CD8-positive, alpha-beta memory T cell (primary cell): ENCODE measurements at places on chromosomes 13 and 19. TPM values are rescaled to one million over a fixed set of nuclear protein-coding genes. Genes with fewer than 3 reads are reported as not detected.

Gene CEACAM16
- total RNA-seq = not detected

Gene ZNF135
- total RNA-seq = 1.4 TPM

DNA sequence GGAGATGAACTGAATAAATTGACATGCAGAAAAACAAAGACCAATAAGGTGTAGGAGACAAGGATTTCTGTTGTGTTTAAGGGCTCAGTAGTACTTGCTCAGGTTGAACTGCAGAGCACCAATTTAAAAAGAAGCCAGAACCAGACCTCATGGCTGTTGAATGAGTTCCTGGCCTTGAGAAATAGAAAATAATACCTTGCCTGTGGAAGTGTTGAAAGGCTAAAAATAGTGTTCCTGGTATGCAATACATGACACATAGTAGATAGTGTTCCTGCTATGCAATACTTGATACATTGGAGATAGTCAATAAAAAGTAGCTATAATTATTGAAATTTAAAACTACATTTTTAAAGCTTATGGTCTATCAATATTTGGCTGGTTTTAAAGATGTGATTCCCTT lies 595.8 kb downstream of the PCDH9 start:
- no peak for DNase-seq

DNA sequence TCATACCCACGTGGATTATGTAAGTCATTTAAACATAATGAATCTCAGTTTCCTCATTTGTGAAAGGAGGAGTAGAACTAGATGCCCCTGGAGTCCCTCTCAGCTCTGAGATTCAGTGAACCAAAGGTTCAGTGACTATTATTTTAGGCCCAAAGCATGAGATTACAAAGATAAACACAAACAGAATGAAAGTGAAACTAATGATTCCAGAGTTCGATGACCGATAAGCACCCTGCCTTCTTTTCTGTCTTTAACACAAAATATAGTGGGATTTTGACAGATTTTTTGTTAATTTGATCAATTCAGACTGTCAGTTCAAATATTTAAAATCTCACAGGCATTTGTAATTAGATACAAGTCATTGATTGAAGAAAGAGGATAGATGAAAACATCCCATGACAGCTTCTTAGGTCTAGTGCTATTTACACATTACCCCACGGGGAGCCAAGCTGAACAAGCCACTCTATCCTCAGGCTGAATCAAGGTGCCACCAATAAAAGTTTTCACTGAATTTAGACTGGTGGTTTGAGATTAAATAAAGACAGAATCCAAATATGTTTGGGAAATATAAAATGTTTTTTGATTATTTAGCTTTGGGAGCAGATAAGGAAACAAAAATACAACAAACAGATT lies 64.6 kb upstream of the RAP2A start:
- DNase-seq = peak; percentile 21

DNA sequence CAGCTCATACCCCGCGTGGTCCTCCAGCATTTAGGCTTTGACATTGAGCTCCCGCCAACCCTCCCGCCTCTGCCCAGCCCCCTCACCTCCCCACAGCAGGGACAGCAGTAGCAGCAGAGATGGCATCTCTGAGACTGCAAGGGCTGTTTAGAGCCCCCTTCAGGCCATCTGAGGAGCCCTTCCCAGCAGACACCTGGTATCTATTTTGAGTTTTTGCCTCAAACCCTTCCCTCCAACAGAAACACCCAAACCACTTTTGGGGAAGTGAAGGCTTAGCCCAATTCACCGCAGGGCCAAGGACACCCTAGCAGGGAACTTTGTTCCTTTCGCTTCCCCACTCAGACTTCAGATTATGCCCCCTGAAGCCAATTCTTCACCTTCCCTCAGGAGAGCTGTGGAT lies 6.3 kb upstream of the ZNF175 start:
- DNase-seq = no peak

GRCh38 chr19:5172859-5173630 lies 167.6 kb downstream of the PTPRS start:
- DNase-seq = no peak
